ENCODE measurements at places on chromosomes 7 and 10.

- DNase-seq, result peak; percentile 67
Observed at GRCh38 chr7:99108613-99109012, 35.3 kb downstream of the SMURF1 start.

- DNase-seq, result no peak
Observed at GRCh38 chr10:27643301-27643700, 102.3 kb downstream of the MKX start.

- DNase-seq, result no peak
Observed at GRCh38 chr7:69825113-69825972, 227.1 kb downstream of the AUTS2 start.

GRCh38 chr10:26024303-26024702 lies 90.3 kb downstream of the MYO3A start:
- no peak for DNase-seq

DNA sequence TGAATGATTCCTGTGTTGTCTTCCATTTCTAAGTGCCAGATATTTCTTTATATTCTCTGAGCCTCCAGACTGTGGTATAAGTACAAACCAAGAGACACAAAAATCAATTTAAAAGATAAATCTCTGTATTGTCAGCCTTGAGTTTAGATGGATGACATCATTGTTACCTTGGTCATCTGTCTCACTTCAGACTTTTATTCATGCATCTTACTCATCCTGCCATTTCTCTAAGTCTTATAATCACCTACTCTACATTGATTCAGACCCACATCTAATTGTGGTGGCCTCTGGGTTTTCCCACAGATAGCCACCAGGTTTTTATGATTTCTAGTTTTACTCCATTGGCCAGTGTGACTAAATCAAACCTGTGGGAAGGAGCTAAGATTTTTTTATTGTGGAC lies 26.8 kb upstream of the HDAC9 start:
- no peak for DNase-seq

GRCh38 chr7:30389791-30390190 lies 88.8 kb downstream of the NOD1 start:
- no peak for DNase-seq

- DNase-seq, result peak; percentile 62
Observed at GRCh38 chr7:102883098-102883860, 29.5 kb upstream of the LRRC17 start.

- no peak for DNase-seq
Observed at GRCh38 chr7:150919160-150919559, 59.0 kb downstream of the KCNH2 start.

GRCh38 chr7:147833970-147834369 lies 756.6 kb upstream of the C7orf33 start:
- no peak for DNase-seq

- DNase-seq, result peak; percentile 15
Observed at GRCh38 chr10:99325281-99325680, 3.9 kb upstream of the CNNM1 start.
